ENCODE measurements at places on chromosomes 16 and 17.

DNA sequence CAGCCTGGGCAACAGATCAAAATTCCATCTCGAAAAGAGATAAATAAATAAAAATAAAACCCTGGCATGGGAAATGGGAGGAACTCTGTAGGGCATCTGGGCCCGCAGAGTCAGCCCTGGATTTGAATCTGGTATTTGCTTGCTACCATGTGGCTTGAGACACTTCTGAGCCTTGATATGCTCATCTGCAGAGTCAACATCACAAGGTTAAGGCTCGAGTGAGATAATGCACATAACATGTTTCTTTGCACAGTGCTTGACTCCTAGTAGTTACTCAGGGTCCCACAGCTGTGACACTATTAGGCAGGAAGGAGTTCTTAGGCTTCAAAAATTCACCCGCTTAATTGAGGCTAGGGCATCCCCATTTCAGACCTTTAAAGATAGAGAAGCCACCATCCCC lies 21.3 kb downstream of the CDK5RAP3 start:
- DNase-seq = no peak

DNA sequence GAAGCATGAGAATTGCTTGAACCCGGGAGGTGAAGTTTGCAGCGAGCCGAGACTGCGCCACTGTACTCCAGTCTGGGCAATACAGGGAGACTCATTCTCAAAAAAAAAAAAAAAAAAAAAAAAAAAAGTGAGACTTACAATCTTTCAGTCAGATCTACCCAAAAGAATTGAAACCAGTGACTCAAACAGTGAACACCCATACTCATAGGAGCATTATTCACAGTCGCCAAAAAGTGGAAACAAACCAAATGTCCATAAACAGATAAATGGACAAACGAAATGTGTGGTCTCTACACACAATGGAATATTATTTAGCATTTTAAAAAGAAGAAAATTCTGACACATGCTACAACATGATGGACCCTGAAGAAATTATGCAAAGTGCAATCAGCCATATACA lies 9.1 kb upstream of the SCNN1B start:
- DNase-seq = no peak

GRCh38 chr17:31327534-31328159 lies 6.2 kb upstream of the EVI2A start:
- DNase-seq = no peak

GRCh38 chr16:68526143-68526781 lies 12.8 kb upstream of the ZFP90 start:
- DNase-seq = no peak

GRCh38 chr17:64531955-64532371 lies 25.2 kb downstream of the CEP95 start:
- no peak for DNase-seq

DNA sequence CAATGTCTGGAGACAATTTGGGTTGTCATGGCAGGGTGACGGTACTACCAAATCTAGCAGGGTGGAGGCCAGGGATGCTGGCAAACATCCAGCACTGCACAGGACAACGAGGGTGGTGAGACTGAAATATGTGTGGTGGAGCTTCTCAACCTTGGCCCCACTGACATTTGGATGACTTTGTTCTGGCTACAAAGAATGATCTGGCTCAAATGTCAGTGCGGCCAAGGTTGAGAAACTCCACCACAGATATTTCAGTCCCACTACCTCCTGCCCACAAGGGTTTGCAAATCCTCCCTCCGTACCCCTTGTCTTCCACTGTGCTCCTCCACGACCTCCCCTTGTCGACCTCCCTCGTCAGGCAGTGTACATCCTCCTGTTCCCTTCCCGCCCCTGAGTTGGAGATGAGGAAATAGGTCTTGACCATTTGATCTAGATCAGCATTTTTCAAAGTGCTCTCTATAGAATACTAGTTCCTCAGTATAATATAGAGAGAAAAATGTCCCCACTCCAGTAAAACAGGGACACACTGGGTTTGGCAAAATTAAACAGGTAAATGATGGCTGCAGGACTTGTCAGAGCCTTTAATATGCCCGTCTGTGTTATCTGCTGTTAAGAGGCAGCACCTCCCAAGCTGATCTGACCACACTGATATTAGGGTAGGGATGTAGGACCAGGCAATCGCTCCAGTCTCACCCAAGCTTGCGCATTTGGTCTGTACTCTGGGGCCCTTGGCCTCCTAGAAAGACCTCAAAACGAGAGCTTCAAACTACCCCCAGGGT lies 6.8 kb downstream of the OSGIN1 start:
- DNase-seq = no peak

- DNase-seq = no peak
These were observed 42.9 kb upstream of the PMFBP1 start for GRCh38 chr16:72214821-72215220.

GRCh38 chr17:34503528-34504195 lies 75.7 kb upstream of the TMEM132E start:
- DNase-seq = no peak

GRCh38 chr16:55678161-55678821 lies 22.5 kb downstream of the SLC6A2 start:
- no peak for DNase-seq

DNA sequence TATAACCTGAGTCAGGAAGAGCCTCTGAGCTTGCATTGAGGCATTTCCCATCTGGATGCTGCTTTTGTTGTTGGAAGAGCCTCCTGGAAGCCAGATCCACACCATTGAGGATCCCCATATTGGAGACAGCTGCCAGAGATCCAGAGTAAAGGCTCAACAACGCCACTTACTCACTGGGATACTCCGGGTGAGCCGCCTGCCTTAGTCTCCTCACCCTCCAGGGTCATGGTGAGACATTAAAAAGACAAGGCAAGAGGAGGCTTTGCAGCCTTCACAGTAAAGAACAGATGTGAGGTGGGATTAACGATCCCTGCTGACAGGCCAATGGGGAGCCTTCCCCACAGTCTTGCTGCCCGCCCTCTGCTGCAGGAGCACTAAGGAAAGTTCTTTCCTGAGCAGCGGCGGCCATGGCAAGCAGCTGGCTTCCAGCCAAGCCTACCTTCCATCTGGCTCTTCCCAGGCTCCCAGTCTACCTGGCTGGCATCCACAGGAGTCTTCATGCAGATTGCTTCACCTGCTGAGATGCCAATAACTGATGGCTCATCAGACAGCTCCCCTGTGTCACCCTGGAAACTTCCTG lies 198.5 kb downstream of the CYLD start:
- no peak for DNase-seq

DNA sequence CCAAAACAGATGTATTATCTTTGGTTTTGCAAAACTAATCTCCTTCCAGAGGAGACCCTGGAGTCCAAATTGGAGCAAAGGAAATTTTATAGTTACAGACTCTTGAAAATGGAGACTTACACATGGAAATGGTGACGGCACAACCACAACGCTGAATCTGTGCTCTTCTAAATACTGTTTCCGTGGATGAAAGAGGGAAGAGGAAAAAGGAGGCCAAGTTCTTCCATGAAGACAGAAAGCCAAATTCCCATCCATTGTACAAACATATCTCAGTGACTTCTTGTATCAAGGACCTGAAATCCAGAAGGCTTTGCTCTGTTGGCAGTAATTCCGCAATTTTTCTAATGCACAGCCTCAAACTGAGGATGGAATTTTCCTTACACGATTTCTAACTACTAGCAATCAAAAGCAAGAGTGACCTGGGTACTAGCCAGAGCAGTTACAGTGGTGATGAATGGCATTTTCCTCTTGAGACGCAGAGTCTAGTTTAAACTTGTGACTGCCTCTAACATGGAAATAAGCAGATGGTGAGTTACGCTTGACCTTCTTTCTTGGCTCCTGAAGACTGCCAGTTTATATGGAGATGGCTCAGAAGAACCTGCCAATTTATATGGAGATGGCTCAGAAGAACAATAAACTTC lies 38.5 kb downstream of the VPS53 start:
- no peak for DNase-seq

DNA sequence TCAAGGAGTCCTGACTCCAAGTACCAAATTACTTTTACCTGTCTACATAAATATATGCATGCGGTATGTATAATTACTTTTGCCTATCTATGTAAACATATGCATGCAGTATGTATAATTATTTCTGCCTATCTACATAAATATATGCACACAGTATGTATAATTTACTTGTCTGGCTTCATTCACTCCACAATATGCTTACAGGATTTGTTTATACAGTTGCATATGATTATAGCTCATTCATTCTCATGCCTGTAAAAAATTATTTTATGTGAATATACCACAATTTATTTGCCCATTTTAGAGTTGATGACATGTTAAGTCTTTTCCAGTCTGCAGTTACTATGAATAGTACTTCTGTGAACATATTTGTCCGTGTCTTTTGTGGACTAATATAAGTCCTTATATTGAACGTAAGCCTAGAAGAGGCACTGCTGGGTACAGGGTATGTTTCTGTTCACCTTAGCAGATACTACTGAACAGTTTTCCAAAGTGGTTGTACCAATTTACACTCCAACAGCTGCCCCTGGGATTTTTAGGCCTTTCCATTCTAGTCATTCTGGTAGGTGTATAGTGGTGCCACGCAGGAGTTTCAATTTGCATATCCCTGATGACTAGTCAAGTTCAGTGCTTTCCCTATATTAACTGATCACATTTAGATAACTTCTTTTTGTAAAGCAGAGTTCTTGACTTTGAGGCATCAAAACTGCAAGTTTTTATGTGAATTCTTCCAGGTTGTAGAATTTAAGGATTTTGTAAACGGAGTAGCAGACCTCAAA lies 47.0 kb downstream of the MARVELD3 start:
- no peak for DNase-seq
